GM23248 (cell line): ENCODE measurements at places on chromosomes 5 and 9. TPM values are rescaled to one million over a fixed set of nuclear protein-coding genes. Genes with fewer than 3 reads are reported as not detected.

CDH18 gene
- 0.32 TPM in 1 of 2 replicates, not detected in the other for polyA plus RNA-seq

GRCh38 chr5:115579216-115579615, 23.1 kb downstream of the TICAM2 start:
- DNase-seq, result no peak

CARTPT gene
- not detected in 2 replicates for polyA plus RNA-seq

- no peak for DNase-seq
Observed at GRCh38 chr9:29966247-29966646, 2393.0 kb upstream of the C9orf72 start.

CER1 gene
- polyA plus RNA-seq, result not detected in 2 replicates

GRCh38 chr9:84738353-84738752, 68.8 kb downstream of the NTRK2 start:
- no peak for DNase-seq

FAM151B gene
- polyA plus RNA-seq, result 2.6 and 4.4 TPM in 2 replicates

SPINK4 gene
- polyA plus RNA-seq, result not detected in 2 replicates

- no peak for DNase-seq
Observed at GRCh38 chr5:133262690-133263089, 210.9 kb downstream of the HSPA4 start.

MYMK gene
- polyA plus RNA-seq, result not detected in 2 replicates

DNA sequence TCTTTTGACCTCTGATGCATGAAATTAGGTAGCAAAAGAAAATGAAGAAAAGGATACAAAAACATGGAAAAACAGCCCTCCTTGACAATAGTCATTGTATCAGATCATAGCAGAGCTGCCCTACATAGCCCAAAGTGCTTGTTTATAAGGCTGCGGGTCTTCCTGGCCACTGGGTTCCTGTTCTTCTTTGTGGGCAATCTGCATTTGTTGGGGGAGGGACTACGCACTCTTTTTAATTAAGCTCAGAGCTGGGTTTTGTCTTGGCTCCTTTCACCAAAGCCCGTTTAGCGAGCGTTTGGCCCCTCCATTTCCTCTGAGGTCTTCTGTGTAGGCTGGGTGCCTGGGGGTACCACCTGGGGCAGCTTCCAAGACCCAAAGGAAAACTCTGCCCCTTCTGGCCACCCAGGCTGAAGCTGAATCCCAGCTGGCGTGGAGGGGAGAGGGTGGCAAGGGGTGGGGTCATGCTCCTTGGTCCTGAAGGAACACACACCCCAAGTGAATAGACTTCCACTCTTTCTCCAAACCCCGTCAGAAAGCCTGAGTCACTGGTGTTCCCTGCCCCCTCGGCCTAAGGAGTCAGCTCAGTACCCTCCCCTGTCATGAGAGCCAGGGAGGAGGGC, 6.5 kb upstream of the PAX5 start:
- DNase-seq, result no peak

SLC34A1 gene
- polyA plus RNA-seq, result not detected in 2 replicates

IRX1 gene
- 1.3 and 1.6 TPM in 2 replicates for polyA plus RNA-seq
